ENCODE measurements at places on chromosomes 1 and 21.

GRCh38 chr1:57530206-57530910 is 106.5 kb upstream of the DAB1 start:
- no peak for DNase-seq

DNA sequence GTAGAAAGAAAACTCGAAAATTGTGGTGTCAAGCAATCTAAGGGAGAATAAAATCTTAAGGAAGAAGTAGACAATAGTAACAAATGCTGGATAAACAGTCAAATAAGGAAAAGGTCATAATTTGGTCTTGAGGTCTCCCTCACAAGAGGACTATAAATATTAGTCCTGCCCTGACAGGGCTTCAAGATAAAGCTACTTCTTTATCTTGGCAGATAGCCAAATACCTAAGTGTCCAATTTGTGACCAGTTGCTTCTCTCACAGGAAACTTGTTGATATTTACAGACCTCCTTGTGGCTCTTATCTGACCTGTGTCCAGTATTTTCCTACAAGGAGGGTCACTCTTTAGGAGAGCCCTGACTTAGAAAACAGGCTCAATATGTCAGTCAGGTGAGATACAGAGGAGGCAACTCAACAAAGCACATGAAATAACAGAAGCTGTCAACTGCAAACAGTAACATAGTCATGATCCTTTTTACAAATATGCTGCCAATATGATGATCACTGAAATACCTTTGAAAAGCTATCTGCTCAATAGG is 88.8 kb downstream of the TNNI3K start:
- no peak for DNase-seq

GRCh38 chr1:26555550-26555981 is 26.0 kb downstream of the RPS6KA1 start:
- DNase-seq = no peak

DNA sequence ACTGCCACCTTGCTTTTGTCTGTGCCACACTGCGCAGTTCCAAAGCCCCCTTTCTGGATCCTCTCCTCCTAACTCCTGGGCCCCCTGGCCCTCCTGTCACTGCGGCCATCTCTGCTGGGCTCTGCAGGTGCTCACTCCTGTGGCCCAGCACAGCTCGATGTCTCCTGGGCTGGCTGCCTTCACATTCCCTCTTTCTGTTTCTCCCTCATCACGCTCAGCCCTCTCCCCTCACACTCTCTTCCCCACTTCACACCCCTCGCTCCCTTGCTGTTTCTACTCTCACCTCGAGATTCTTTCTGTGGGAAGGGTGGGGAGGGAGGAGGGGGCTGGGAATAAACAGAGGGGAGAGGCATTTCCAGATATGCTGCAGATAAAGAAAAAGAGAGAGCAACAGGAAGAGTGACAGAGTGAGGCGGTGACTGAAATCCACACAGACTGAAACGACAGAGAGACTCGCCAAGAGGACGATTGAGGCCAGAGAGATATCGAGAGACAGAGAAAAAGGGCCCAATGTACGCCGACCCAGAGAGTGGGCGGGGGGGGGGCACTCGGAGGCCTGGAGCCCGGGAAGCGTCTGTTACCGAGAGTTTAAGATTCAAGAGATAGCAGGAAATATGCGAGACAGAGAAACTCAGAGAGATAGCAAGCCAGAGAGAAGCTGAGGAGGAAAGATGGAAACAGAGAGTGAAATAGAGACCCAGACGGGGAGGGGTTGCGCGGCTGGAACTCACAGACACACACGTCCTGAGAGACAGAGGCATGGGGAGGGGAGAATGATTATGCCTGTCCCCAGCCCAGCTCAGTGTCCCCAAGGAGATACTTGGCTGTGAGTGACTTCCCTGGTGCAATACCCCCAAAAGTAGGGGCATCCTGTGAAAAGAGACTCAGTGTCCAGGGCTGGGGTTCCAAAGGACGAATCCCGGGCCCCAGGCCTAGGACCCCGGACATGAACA is 666 bp downstream of the CSF3R start:
- no peak for DNase-seq

DNA sequence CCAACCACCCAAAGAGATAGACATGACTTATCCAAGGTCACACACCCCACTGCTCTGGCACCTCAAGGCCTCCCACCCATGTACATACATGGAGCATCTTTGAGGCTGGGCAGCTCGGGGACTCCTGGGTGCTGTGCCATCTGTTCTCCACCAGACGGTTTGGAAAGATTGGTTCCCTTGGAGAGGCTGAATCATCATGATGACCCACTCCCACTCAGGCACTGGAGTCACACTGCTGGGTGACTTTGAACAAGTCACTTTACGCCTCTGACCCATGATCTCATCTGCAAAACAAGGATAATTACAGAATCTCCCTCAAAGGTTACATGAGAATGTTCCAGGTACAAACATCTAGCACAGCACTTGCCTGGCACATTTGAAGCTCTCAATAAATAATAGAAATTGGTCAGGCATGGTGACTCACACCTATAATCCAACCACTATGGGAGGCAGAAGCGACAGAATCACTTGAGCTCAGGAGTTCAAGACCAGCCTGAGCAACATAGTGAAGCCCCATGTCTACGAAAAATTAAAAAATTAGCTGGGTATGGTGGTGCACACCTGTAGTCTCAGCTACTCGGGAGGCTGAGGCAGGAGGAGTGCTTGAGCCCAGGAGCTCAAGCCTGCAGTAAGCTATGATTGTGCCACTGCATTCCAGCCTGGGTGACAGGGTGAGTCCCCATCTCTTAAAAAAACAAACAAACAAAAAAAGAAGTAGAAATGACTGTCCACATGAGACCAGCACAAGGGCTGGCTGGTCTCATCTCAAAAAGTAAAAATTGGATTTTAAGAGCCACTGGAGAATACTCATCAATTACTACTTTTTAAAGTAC is 74.9 kb downstream of the RRAGC start:
- no peak for DNase-seq

DNA sequence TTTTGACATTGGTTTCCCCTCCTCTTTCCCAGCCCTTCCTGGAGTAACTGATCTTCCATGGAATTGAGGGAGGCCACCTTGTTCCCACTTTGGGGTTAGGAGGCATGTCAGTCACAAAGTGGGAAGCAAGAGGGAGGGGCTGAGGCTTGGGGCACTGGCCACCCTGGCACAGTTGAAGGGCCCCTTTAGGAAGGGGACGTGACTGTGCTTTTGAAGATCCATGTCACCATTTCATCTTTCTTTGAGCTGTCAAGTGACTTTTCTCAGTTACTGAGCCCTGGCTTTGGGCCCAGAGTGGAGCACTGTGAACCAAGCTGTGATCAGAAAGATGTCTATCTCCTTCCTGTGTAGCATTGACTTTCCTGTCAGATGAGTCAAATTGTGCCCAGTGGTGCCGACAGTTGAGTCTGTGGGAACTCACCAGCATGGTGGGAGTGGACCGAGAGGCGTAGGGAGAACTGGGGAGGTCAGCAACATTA is 38.5 kb upstream of the TDRD10 start:
- DNase-seq = peak; percentile 71

DNA sequence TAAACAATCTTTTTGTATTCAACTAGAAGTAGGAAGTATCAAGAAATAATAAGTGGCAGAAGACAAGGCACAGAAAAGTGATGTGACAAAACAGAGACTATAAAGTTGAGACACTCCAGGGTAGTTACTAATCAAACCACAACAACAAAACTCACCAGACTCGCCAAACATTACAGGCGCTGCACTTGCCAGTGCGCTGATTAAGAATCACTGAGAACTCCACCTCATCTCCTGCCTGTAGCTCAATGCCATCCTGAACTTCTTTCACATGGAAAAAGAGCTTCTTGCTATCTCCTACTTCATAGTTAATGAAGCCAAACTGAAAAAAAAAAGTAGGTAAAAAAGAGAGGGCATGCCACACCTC is 2.8 kb upstream of the NRAS start:
- DNase-seq = no peak

DNA sequence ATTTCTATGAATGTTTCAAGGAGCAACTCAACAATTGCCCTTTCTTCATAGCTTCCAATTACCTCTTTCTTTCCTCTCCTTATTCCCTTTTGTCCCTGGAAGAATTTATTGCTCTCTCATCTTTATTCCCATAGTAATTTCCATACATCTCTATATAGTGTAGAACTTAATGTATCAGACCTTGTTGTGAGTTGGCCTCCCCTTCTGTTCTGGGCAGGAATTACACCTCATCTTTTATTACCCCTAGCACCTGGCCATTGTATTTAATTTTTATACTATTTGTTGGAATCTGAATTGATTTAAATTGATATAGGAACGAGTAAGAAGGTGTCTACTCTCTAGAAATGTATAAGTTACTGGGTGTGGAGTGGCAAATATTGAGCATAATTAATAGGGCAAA is 114.5 kb downstream of the CACHD1 start:
- DNase-seq = no peak

DNA sequence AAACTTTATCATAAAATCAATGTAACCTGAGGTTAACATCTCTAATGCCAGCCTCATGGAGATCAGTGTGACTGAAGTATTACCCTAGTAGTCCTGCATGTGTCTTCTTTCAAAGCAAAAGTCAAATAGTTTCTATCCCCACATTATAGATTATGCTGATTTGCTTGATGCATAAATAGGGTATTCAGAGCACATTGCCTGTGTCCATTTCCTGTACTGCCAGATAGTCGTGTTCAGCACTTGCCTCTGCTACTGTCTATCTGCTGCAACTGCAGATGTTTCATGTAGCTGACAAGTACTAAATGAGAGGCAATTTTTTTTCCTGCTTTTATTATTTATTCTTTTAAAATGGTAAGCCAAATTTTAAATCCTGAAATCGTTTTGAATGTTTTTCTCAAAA is 348.7 kb downstream of the CHRM3 start:
- DNase-seq = no peak

DNA sequence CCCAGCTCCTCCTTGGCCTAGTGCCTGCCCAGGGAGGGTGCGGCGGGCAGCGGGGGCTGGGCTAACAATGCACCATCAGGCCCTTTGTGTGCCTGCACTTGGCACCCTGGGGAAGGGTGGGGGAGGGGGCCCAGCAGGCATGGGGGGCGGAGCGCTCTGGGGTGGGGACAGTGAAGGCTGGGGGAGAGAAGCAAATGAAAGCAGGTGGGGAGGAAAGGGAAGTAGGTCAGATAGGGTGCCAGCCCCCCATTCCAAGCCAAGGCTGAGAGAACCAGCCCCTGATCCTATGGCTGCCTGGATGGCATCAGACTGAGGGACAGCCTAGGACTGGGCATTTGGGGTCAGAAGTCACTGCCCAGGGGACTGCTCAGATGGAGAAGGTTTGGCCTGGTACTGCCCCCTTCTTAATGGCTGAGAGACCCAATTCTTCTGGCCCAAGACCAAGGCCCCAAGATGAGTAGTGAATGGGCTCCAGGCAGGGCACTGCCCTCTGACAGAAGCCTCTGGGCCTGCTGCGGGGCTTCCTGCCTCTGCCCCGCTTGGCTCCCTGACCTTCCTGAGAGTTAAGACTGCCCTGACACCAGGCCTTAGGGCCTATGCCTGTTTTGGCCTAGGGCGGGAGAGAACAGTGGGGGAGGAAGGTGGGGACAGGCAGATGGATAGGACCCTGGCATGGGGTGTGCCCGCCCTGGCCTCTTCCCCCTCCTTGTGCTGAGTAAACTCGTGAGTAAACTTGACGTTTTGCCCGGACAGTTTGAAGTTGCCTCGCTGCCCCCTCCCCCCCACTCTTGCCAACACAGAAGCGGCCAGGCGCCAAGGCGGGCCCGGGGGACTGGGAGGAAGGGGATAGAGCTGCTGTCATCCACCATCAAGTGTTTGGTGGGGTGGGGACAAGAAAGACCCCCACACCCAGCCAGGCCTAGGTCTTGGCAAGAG is 2.7 kb downstream of the ZBTB7B start:
- no peak for DNase-seq

- no peak for DNase-seq
Observed at GRCh38 chr21:34762786-34763185, 94.0 kb downstream of the CLIC6 start.

DNA sequence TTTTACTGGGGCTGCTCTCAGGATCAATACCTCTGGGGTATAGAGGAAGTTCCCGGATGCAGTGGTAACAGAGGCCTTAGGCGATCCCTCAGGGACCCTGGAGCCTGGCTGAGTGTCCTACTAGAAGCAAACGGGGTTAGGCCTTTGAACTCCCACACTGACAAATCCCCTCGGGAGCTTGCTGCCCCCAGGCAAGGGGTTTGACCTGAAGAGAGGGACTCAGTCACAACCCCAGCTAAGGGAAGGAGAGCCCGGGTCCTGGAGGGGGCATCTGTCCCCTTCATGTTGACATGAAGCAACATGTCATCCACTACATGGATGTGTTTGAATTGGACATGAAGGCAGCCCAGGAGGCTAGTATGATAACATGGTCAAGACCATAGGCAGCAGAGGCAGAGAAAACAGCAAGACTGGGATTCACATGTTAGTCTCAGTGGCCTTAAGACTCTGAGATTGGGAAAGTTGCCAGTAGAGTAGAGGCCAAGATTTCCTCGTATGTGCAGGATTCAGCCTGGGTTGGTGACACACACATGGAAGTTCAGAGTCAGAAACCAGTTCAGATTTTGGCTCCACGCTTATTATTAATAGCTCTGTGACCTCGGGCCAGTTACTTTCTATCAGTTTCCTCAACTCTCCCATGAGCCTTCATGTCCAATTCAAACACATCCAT is 101.5 kb downstream of the KCNN3 start:
- no peak for DNase-seq

- no peak for DNase-seq
Observed at GRCh38 chr1:211726467-211726995, 51.1 kb upstream of the NEK2 start.

GRCh38 chr1:204456826-204457442 is 37.7 kb downstream of the PIK3C2B start:
- DNase-seq = no peak

DNA sequence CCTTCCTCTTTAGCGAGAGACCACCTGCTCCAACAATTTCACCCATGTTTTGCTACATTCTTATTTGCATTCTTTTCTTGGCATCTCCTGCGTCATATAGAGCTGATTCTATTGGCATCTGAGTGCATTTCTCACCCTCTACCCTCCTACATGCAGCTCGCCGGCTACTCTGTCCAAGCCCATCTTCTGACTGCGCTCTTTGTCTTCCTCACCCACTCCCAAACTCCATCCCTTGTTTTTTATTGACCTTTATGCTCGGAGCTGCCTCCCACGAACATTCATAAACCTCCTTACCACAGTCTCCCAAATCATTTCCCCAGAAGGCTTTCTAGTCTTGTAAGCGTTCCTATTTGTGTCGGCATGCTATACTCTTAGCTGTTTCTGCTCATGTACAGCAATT is 33.6 kb upstream of the FMN2 start:
- no peak for DNase-seq

GRCh38 chr1:234258071-234258470 is 115.2 kb upstream of the COA6 start:
- DNase-seq = no peak
